Uterus (tissue), 4 donors: ENCODE measurements at places on chromosomes 3 and 15. TPM values are rescaled to one million over a fixed set of nuclear protein-coding genes. Genes with fewer than 3 reads are reported as not detected.

- DNase-seq = no peak
Observed at GRCh38 chr3:50416736-50417636, 57.7 kb upstream of the TMEM115 start.

ROPN1 gene
- not detected for total RNA-seq

DNA sequence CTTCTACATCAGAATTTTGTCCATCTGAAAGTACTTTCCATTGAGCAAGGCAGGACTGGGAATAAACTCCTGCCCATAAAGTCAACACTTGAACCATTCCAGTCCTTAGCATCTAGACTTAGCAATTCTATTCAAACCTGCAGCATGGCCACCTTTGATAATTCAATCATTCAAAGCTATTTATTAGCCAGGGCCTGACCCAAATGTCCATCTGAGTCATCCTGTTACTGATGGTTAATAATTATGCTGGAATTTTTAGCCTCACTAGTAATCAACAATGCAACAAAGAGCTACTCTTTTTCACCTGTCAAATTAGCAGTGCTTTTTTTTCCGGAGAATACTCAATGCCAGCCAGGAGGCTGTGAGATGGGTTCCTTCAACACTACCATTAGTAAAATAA lies 72.7 kb upstream of the SNRK start:
- DNase-seq = no peak

PCOLCE2 gene
- 10.6 TPM for total RNA-seq

IL5RA gene
- not detected for total RNA-seq

KLHL6 gene
- 2.0 TPM for total RNA-seq

- no peak for DNase-seq
Observed at GRCh38 chr15:57427367-57427821, 51.1 kb downstream of the CGNL1 start.

SCAANT1 gene
- total RNA-seq = not detected

CRYGS gene
- total RNA-seq = 2.4 TPM

DNA sequence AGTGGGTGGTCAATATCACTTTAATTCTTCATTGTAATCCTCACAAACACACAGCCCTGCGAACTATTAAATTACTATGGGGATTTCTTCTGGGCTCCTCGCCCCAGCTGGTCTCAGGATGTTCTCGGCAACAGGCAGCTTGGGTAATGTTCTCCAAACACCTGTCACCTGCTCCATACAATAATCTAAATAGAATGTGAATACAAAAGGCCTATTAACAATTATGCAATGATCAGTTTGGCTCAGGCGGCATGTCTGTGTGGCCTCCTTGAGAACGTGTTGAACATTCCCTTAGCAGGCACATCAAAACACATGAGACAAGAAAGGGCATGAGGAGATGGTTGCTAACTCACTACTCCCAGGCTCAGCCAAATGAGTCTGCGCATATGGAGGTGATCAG lies 158.6 kb upstream of the KBTBD8 start:
- no peak for DNase-seq

HRG gene
- not detected for total RNA-seq

GRCh38 chr3:105328338-105328730 lies 38.4 kb upstream of the ALCAM start:
- no peak for DNase-seq

DNA sequence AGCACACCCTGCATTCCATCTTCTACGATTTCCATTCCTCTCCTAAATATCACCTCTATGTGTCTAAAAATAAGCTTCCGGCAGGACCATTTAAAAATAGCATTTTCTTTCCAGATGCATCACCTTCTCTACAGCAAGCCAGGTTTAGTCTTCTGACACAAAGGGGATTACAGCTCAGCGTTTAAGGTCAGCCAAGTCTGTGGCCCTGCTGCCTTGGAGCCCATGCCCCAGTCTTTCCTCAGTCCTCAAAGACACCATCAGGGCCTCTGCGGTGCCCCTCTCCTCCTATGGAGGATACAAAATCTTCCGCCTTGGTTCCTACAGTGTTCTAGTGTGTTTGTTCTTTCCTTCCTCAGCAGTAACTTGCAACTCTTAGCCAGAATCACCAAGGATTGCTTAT lies 3.8 kb downstream of the SELENOS start:
- no peak for DNase-seq

MYO5C gene
- total RNA-seq = 28.9 TPM

GRCh38 chr3:71564361-71564760 lies 19.2 kb downstream of the FOXP1 start:
- DNase-seq = no peak

DNA sequence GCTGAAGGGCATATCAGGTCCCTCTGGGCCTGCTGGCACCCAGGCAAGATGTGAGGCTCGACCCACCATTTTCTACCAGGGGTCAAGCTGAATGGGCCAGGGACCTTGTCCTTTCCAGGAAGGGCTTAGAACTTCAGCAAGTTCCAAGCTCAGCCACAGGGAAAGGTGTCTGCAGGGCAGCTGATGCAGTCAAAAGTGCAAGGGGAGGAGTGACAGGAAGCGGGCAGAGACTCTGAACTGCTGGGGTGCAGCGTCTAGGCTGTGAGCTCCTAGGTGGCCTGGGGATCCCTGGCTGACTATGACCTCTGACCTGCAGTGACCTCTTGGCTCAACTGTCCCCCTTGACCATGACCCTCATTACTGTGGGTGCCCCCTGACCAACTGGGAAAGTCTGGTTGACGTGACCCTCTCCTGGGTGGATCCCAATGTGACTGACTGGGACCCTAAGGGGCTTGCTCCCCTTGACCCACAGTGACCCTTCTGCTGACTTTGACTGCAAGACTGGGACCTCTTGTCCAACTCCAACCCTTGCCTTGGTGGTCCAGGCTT lies 14.4 kb upstream of the SEC13 start:
- DNase-seq = no peak

GRCh38 chr3:188567478-188568195 lies 413.7 kb downstream of the LPP start:
- no peak for DNase-seq

DNA sequence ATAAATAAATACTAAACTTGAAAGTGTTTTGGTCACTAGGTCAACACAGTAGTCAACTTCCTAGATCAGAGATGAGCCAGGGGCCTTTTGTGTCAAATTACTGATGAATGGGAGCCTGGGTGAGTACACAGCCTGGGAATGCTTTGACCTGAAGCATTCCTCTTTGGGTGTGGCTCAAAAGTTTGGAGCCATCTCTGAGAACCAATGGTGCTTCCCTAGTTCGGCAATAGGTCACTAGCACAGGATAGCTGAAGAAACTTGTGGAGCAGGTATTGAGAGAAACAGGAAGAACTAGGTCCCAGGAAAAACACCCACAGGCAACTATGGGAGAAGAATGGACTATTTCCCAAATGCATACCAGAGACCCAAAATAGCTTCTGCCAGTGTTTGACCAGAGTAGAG lies 56.6 kb upstream of the PLXND1 start:
- no peak for DNase-seq

WDR93 gene
- 1.5 TPM for total RNA-seq

NIT2 gene
- 12.4 TPM for total RNA-seq

FANCD2OS gene
- not detected for total RNA-seq

- no peak for DNase-seq
Observed at GRCh38 chr3:52893723-52894122, 3.6 kb downstream of the STIMATE start.

TMCO5A gene
- not detected for total RNA-seq

DNA sequence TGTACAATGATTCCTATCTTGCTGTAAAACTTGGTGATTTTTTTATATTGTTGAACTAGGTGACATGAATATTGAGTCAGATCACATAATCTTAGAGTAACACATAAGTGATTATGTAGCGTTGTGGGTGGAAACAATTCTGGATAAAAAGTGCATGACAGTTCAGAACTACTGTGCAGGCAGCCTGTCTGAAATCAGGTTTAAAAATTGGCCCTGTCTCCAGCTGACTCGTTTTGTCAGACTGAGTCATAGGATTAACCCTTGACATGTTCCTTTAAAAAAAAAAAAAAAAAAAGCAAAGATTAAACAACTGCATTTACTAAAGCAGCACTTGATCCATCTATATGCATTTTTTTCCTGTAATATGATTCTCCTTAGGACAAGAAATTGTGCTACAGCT lies 160.0 kb upstream of the CGNL1 start:
- DNase-seq = no peak

GRCh38 chr15:100783291-100783690 lies 96.3 kb upstream of the ALDH1A3 start:
- peak; percentile 11 for DNase-seq

P3H2 gene
- total RNA-seq = 35.5 TPM

- DNase-seq = no peak
Observed at GRCh38 chr3:64985072-64985471, 297.3 kb upstream of the ADAMTS9 start.

DNA sequence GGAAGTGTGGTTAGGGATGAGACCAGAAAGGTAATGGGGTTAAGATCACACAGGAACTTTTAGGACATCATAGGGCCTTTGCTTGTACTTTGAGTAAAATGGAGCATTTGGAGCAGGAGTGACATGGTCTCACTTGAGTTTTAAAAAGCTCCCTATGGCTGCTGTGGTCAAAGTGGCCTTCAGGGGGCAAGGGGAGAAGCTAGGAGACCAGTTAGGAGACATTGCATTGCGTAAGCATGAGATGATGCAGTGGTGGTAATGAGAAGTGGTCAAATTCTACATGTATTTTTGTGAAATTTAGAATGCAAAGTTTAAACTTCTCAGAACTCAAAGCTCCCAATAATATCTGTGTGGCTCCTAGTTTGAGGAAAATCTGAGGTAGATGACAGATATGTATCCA lies 27.9 kb downstream of the MED12L start:
- no peak for DNase-seq

DNA sequence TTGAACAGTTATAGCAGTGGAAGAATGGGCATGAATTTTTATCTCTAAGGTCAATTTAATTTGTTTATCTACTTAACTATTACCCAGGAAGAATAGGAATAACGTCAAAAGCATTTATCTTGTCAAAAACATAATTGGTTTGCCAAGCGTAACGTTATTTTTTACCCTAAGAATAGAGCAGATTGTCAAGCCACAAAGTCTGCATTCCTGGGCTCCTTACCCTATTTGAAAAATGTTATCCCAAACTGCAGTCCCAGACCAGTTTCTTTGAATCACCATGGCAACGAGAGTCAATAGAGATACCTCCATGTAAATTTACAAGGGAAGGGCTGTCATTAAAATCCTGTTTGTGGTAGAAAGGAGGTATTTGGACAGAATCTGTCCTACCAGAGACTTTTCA lies 61.1 kb downstream of the CPNE4 start:
- no peak for DNase-seq

DNA sequence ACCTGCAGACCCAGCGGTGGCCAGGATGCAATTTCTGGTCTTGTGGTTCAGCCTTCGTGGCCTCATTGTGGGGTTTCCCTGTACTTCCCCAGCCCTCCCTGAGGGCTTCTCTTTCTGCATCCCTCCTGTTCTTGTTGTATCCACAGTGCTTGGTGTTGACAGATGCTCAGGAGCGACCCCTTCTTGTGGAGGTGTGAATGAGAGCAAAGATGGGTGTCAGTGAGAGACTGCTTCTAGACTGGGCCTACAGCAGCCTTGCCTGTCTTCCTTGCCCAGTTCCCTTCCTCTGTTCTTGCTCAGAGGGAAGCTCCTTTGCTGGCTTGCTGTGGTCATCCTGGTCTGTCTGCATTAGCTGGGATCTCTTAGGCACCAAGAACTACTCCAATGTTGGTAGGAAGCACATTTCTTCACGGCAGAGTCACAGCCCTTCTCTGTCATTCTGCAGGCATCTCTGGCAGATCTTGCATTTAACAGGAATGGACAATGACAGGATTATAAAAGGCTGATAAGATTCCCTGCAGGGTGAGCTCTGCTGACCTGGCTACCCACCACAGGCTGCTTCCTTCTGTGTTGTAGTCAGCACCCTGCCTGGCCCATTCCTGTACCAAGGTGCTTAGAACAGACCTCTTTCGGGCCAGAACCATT lies 317.8 kb upstream of the C2CD4B start:
- no peak for DNase-seq

DNA sequence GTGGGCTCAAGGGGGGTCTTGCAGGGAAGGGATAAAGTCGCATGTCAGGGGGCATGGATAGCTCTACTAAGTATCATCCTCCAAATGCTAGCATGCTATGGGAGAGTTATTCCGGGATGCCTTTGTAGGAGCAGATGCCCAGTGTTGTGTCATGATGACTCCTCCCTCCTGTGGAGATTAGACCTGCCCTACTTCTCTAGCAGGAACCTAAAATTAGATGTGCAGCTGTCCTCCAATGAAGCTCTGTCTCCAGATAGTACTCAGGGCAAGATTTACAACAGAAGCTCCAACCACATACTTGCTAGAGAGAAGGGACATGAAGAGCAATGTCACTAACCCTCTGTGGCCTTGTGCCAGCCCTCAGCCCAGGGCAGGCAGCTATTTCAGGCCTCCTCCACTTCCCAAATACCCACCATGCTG lies 82.5 kb downstream of the AGBL1 start:
- no peak for DNase-seq

GRCh38 chr15:63474810-63475316 lies 29.5 kb upstream of the USP3 start:
- no peak for DNase-seq

DNA sequence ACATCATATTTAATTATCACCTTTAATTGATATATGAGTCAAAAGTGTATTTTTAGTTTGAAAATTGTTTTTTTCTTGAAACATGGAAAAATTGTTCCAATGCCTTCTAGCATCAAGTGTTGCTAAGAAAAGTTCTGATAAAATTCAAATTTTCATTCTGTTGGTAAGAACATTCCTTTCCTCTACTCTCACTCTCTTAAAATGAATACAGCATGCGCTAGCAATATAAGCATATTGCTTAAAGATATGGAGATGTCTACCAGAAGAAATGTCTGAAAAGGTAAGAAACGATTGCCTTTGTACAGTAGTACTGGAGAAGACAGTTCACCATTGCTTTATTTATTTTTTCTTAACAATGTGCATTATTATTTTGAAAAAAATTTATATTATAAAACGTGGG lies 17.6 kb upstream of the ZBTB38 start:
- DNase-seq = no peak

- no peak for DNase-seq
Observed at GRCh38 chr3:72336114-72336651, 512.1 kb downstream of the SHQ1 start.

DNA sequence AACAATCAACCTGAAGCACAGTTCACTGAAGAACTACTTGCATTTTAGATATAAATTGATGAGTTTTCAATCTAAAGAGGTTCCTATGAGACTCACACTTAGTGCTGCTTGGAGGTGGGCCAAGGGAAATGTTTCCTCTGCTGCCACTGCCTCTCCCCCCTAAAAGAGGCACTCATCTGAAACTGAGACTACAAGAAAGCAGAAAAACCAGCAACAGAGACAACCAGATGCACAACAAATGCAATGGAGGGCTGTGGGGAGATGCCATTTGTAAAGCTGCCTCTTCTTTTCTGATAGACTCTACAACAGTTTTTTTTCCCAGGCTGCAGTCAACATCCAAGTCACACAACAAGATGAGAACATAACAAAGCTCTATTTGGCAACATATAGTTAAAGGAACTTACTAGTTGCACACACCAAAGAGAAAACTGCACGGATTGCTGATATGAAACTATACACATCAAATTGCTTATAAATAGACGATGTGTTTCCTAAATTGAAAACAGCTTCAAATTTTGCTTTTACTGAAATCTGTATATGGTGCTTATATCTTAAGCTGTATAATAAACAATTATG lies 11.0 kb downstream of the TSPAN3 start:
- DNase-seq = no peak
